ENCODE measurements at places on chromosomes 1 and 21.

- DNase-seq: no peak
Measured at GRCh38 chr1:247104965-247105364, 809 bp upstream of the ZNF669 start.

- no peak for DNase-seq
Measured at GRCh38 chr1:119160409-119160808, 20.0 kb upstream of the WARS2 start.

DNA sequence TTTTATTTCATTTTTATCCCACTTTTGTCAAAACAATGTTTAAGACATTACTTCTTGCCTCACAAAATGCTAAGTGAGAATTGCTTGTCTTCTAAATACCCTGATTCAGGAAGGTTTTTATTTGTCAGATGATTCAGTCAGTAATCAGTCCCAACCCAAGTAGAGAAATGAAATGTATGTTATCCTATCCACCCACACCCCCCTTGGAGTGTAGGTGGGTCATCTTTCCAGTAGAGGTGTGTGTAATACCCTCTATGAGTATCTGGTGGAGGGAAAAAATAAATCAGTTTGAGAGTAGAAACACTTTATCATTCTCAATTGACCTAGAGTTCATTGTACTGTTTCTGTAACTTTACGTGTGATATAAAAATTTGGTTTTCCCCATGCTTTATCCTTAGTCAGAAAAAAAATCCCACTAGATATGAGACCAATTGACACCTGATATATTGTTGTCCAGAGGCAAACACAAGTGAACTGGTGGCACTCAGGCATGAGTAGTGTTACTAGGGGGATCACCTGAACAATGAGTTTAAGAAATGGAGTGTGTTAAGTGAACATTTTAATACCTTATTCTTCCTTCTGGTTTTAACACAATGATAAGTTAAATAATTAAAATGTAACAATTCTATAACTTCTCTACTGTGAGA is 153.8 kb upstream of the C1orf105 start:
- no peak for DNase-seq

GRCh38 chr1:73765551-73766233 is 432.3 kb downstream of the LRRIQ3 start:
- DNase-seq: no peak

- DNase-seq: no peak
Measured at GRCh38 chr1:207883104-207883651, 27.7 kb downstream of the CD34 start.

GRCh38 chr1:234726359-234726943 is 116.5 kb upstream of the IRF2BP2 start:
- no peak for DNase-seq

Measured in hematopoietic multipotent progenitor cell treated with erythropoietin and hydrocortisone succinate and interleukin-3 and kit ligand, for 8 days (in vitro differentiated cells).